ENCODE measurements at places on chromosomes 5 and 9.

DNA sequence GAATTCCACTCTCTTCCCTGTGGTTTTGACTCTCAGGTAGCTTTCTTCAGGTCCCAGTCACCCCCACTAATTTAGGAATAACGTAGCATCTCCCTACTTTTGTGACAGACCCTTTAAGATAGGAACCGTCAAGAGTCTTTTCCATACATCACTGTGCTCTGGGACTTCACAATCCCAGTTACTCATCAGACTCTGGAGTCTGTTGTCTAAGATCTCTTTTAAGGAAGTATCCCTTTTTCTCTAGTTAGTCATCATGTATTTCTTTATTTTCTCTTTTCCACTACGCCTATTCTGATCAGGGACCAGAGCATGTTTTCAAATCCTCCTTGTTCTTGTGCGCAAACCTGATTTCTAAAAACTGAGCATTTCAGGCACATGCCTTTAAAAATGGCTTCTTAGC, 143.0 kb downstream of the GOLPH3 start:
- DNase-seq: no peak

GRCh38 chr5:137693951-137694721, 41.8 kb downstream of the KLHL3 start:
- DNase-seq: no peak

DNA sequence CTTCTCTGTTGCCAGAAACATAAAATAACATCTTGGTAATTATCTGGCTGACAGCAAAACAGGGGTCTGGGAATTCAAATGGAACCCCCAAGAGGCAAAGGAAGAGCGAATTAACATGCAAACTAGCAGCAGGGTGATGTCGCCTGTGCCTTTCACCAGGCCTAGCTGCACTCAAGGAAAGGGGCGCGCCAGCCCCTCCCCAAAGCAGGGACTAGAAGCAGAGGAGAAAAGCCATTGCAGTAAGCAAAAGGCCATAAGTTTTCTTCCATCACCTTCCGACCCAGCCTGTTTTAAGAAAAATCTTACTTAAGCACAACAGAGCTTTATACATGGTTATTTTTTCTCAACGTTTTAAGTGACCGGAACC, 539 bp downstream of the POC5 start:
- no peak for DNase-seq

DNA sequence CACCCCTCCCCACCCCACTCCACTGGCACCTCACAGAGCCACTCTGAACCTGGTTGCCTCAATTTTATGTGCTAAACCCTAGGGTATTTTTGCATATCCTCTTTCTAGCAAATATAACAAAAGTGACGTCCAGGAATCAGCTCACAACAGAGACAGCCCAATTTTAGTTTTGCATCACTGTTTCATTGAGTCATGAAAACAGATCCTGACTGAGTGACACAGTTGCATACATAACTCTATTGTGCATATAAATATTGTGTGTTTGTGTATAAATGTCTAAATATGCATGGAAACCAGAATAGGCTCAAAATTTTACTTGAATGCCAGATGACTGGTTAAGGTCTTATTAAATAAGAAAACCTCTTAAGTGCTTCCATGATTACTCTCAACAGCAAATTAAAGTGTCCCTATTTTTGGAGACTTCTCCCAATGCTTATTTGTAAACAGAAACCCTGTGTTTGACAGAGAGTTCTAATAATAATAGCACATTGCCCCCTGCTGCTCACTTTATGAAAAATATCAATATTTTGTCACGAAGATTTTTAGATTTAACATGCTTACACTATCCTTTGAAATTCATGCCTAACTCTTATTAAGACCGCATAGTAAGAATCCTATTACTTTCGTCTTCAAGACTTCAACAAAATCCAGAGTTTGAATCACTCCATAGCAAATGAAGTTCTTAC, 75.5 kb upstream of the PRRC1 start:
- DNase-seq: no peak

- peak; percentile 18 for DNase-seq
These were observed at the start of gene KCNT1 for GRCh38 chr9:135701959-135702721. Gene KCNT1 (plus strand): TSS chr9:135702185. CDS start chr9:135702259, 74 bp downstream.

DNA sequence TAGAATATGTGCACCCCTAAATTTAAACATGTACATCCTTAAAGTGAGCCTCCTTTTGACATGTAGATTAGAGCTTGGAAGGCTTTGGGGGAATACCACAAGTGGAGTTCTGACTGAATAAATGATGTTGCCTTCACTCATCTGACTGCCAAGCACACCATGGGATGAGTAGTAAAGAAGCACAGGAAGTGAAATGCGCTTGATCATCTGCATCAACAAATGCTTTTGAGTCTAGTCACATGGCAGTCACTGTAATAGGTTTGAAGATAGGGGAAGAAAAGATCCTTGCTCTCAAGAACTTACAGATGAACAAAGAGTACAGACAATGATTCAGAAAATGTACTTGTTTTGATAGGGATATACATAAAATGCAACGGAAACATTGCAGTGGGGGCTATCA, 62.0 kb upstream of the STARD4 start:
- no peak for DNase-seq

DNA sequence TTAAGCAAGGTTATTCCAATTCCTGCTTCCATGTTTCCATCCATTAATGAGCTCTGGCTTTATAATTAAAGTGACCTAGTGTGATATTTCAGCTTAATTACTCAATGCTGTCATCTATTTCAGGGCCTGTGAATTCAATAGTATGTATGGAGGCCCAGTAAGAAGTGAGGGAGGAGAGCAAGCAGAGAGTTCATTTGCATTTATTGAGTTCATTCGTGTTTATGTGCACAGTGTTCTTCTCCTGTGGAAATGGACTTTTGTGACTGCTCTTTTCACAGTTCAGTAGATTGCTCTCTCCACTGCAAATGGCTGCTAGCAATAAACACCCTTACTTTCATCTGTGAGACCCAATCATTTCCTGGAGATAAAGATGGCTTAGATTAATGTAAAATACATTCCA, 130.9 kb downstream of the CEMIP2 start:
- DNase-seq: no peak

GRCh38 chr9:129887334-129888292, 52.4 kb downstream of the USP20 start:
- DNase-seq: peak; percentile 59

- DNase-seq: no peak
These were observed 128.5 kb upstream of the STC2 start for GRCh38 chr5:173456751-173457171.

- no peak for DNase-seq
These were observed 64.8 kb downstream of the ERP44 start for GRCh38 chr9:100033877-100034551.

GRCh38 chr5:10581867-10582511, 18.1 kb downstream of the ANKRD33B start:
- no peak for DNase-seq

DNA sequence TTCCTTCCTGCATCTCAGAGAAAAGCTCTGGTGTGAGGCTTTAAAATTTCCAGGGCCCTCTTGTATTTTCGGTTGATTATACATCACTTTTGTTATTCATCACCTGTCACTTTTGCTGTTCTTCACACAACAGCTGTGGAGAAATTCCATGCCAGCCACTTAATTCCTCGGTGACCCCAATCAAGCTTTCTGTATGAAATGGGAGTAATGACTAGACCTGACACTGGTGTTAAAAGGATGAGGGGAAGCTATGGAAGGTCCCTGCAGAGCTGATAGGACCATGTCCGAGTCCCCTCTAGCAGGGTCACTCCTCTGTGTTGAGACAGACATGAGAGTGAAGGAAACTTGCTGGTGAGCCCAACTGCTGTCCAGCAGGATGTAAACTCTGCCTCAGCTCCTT, 59.7 kb downstream of the GPR21 start:
- DNase-seq: no peak

- no peak for DNase-seq
These were observed 37.8 kb upstream of the ARRDC3 start for GRCh38 chr5:91420879-91421278.

GRCh38 chr9:89022902-89023301, 31.6 kb downstream of the S1PR3 start:
- DNase-seq: no peak

GRCh38 chr5:138439477-138440158, 761 bp downstream of the REEP2 start:
- no peak for DNase-seq

GRCh38 chr5:69493396-69494133, 975 bp downstream of the OCLN start:
- no peak for DNase-seq

DNA sequence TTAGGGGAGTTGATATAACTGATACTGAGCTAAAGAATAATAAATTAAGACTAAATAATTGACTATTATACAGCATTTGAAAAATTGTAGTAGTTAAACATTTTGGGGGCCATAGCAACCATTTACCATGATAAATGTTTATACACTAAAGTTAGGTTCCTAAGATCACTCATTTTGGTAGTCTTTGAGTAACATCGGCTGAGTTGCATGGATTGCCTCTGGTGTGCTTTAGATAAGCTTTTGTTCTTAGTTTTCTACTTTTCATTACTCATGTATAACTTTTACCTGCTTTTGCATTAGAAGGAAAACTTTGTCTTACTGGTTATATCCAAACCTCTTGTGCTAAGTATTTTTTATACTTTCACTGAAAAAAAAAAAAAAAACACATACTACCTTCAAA, 101.2 kb downstream of the SLC44A1 start:
- no peak for DNase-seq

- no peak for DNase-seq
These were observed 320.5 kb upstream of the CD180 start for GRCh38 chr5:67516948-67517565.

- DNase-seq: no peak
These were observed 17.9 kb downstream of the CSF1R start for GRCh38 chr5:150068472-150068871.

DNA sequence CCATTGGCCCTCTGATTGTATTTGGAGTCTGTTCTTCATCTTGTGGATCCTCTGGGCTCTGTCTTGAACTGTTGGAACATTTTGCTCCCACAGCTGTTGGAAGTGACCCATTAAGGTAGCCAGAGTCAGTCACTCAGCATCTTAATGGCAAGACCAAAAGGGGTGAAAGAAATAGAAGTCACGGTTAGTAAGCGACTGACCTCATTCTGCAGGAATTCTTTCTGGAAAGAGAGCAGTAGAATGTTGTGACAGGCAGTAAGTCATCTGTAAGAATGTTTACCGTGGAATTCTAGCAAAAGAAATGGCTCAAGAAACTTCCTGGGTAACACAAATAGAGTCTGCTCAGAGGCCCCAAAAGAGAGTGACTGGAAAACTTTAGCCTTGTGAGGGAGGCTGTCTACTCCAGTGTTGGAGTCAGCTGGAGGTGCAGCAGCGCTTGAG, 28.6 kb upstream of the TNC start:
- DNase-seq: no peak
